Spinal cord (tissue), 10 donors: ENCODE measurements at places on chromosomes 2 and 18.

DNA sequence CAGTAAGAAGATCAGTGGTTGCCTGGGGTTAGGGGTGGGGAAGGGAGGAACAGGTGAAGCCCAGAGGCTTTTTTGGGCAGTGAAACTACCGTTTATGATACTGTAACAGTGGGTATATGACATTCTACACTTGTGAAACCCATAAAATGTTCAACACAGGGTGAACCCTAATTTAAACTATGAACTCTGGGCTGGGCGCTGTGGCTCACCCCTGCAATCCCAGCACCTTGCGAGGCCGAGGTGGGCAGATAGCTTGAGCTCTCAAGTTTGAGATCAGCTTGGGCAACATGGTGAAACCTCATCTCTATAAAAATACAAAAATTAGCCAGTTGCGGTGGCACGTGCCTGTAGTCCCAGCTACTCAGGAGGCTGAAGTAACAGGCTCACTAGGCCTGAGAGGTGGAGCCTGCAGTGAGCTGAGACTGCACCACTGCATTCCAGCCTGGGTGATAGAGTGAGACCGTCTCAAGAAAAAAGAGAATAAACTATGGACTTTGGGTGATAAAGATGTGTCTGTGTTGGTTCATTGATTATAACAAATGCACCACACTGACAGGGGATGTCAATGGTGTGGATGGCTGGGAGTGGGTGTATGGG, 17.6 kb upstream of the USP14 start:
- no peak for DNase-seq

- no peak for DNase-seq
Observed at GRCh38 chr2:190465060-190465459, 56.9 kb downstream of the MFSD6 start.

DNA sequence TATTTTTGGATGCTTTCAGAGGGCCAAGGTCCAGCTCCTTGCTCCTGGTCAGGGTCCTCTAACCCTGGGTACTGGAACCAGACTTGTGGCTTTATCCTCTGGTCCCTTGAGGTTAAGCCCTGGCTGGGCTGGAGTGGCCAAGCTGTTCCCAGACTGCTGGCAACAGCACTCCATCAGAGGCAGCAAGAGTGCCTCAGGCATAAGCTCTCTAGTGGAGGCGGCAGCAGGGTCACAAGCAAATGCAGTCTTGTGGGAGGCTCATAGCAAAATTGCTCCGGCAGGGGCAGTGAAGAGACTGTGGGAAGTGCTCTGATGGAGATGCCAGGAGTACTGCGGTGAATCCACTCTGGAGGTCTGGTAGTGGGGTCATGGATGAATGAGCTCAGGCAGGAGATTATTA, 128.9 kb upstream of the OTOS start:
- DNase-seq: no peak

DNA sequence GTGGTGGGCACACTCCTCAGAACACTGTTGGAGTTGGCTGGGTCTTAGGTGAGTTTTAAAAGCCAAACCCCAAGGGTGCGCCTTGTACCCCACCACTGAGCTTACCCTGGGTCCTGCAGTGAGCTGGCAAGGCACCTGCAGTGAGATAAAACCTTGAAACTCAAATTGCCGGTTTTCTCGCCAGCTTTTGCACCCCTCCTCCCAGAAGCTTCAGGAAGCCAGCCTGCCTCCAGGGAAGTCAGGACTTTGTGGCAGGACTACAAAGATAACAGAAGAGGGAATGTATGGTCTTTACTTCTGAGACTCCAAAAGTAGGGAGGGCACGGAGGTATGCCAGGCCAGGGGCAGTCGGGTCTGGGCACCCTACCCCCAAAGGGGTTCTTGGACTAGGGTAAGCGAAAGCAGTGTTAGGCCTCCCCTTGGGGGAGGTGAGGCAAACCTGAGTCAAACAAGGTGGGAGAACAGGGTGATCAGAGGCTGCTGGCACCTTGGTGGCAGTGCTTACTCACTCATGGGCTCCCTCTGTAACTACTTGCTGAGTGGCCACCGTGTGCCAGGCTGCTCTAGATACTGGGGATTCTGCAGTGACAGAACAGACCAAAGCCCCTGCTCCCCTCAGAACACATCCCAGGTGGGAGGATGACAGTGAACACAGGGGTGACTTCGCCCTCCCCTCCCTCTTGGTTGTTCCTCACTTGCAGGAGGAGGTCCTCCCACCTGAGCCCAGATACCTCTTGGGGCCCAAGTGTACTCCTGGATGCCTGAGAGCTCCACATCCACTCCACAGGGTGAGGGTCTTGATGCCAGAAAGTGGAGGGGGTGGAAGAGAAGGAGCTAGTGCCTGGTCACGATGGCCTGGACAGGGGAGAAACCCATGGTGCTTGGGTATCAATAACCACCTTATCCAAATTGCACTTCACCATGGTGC, 69.3 kb upstream of the RGPD5 start:
- DNase-seq: no peak

GRCh38 chr2:223102040-223102400, 50.0 kb downstream of the KCNE4 start:
- DNase-seq: no peak

DNA sequence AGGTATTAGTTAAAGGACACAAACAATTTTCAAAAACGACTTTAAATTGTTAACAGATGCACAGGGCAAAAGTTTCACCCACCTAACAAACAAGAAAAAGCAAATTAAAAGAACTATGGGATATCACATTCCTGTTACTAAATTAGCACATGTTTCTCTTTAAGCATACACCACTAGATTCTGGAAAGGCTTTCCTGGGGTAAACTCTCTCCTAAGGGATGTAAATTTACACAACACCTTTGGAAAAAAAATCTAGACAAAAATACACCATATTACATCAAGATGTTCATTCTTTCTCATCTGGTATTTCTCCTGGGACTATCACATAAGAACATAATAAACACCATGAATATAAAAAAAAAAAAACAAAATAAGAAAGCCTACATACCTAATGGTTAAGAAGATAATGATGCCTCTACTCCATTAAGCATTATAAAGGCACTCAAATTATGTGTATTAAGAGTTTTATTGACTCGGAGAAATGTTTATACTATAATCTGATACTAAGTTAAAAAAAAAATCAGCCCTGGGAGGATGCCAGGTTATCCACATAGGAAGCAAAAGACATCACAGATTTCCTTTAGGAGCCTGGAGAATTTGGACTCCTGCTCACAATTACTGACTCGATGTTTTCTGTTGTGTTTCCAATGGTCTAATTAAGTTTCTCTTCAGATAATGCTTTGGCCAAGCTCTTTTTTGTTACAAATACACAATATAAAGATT, 82.8 kb upstream of the AFF3 start:
- DNase-seq: no peak

DNA sequence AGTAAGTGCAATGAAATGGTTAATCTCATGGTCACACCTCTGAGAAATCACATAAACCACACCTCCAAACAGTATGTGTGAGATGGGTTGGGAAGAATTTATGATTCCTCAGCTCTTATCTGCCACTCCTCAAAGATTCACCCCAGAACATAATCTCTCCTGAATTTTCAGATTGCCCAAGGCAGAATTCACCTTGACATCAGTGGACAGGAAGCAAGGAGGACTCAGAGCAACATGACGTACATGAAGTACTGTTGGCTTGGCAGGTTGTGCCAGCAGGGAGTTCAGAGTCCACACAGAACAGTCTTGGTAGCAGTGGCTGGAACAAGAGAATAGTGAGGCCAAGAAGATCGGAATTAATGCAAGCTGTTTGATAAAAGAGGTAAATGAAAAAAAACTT, 31.7 kb upstream of the CYBRD1 start:
- DNase-seq: no peak

DNA sequence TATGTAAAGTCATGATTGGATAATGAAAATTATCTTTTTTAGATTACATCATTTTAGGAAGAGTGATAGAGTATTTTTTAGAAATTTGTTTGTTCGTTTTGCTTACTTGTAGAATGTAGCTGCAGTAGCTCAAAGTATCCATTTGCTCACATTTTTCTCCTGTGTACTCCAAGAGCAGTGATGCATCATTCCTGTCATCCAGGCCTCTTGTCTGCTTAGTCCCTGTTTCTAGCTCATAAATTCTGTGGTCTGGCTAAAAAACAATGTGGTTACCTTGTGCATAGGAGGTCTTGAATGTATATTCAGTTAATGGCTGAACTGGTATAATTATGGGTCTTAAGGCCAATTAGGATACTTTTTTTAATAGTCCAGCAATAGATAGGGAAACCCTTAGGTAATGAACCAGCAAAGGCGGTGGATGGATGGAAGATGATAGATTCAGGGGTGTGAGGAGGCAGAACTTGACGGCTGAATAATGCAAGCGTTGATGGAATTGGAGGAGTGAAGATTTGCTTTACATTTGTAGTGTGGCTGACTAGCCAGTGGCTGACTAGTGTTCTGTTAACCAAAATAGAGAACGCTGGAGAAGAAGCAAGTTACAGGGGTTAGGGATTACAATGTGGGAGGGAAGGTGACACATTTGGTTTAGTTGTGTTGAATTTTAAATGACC, 145.0 kb downstream of the ZNF407 start:
- DNase-seq: no peak

GRCh38 chr2:98764499-98764898, 33.6 kb upstream of the MGAT4A start:
- no peak for DNase-seq

DNA sequence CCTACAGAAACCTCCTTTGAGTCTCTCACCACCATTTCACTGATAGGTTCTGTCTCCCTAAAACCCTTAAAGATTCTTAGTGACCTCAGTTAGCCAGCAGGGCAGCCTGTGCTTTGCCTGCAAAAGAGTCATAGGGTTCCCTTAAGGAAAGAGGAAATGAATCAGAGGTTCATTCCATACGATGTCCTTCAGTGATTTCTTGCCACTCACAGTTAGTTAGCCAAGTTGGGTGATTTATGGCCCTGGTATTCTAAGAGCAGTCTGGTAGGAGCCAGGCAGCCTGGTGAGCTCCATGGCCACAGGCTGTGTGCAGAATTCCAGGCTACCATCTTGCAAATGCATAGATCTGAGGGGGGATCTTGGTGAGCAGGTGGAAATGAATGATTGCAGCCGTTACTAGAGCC, 18.7 kb upstream of the CCBE1 start:
- no peak for DNase-seq

DNA sequence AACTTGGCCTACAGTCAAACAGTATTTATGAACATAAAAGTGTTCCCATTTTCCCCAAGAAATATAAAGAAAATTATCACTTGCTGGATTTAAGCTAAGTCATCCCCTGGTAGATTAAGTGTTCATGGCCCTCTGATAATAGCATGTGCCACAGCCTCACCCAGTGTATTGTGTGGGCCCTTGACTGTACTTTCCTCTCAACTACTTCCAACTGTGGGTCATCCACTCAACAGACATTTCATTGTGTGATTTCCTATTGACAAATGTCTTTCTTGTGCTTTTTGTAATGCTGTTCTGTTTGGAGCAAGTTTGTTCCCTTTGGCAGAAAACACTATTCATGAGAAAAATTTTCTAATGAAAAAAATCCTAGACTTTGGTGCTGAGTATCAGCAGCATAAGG, 48.4 kb upstream of the TMEM17 start:
- no peak for DNase-seq
